ENCODE measurements at places on chromosomes 4 and X.

DNA sequence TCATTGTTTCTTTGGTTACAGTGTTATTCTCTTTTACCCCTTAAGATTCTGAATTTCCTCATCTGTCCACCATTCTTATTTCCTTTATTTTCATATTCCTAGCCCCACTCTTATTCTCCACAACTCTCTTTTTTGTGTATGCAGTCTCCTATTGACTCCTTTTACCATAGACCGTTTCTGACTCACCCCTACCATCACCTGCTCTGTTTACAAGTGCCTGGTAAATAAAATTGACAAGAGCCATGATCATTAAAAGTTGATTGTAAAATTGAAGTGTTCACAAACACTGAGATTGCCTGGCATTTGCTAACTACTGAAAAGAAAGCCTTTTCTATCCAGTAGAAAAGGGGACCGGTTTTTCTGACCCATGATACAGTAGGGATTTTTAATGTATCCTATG, 54.4 kb downstream of the MRPL1 start:
- no peak for DNase-seq

GRCh38 chr4:147057611-147058190, 112.0 kb upstream of the TTC29 start:
- no peak for DNase-seq

GRCh38 chr4:20592663-20593062, 107.6 kb upstream of the PACRGL start:
- no peak for DNase-seq

DNA sequence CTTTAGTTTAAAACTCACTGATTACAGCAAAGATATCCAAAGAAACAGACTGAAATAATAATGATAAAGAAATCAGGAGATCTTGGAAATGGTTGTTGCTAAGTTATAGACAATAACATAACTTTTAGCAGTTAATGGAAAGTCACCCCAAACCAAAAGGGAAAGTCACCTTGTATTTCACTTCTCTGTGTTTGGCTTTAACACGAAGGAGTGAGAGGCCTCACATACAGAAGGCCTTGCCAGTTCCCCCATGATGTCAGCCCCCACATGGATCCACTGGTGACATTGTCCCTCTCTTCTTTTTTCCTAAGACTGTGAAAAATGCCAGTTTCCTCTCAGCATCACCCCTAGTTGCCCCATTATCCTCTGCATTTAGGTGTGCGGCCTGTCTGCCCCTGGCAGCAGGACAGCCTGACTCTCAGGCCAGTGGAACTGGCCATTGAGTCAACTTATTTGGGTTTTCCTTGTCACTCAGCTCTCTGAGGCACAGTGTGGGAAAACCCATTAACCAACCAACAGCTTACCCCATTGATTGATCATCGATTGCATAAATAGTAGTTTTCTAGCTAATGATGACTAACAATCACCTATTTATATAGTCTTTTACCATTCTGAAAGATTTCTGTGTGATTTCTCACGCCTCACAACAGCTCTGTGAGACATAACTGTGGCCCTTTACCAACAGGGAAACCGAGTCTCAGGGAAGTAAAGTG, 308.1 kb downstream of the PTTG2 start:
- DNase-seq = no peak
